C1 segment of cervical spinal cord (tissue), 14 donors: ENCODE measurements at places on chromosomes 12 and 14.
A peak's percentile ranks its signal among the peaks of the same experiment; 100 is the strongest.

GRCh38 chr14:60974090-60974651, 6.7 kb downstream of the TRMT5 start:
- no peak for DNase-seq

- DNase-seq, result no peak
Observed at GRCh38 chr14:100143523-100143922, 15.9 kb downstream of the DEGS2 start.

- DNase-seq, result no peak
Observed at GRCh38 chr12:1502831-1503230, 91.5 kb downstream of the FBXL14 start.

- DNase-seq, result no peak
Observed at GRCh38 chr14:50388256-50388931, 8.3 kb downstream of the CDKL1 start.

DNA sequence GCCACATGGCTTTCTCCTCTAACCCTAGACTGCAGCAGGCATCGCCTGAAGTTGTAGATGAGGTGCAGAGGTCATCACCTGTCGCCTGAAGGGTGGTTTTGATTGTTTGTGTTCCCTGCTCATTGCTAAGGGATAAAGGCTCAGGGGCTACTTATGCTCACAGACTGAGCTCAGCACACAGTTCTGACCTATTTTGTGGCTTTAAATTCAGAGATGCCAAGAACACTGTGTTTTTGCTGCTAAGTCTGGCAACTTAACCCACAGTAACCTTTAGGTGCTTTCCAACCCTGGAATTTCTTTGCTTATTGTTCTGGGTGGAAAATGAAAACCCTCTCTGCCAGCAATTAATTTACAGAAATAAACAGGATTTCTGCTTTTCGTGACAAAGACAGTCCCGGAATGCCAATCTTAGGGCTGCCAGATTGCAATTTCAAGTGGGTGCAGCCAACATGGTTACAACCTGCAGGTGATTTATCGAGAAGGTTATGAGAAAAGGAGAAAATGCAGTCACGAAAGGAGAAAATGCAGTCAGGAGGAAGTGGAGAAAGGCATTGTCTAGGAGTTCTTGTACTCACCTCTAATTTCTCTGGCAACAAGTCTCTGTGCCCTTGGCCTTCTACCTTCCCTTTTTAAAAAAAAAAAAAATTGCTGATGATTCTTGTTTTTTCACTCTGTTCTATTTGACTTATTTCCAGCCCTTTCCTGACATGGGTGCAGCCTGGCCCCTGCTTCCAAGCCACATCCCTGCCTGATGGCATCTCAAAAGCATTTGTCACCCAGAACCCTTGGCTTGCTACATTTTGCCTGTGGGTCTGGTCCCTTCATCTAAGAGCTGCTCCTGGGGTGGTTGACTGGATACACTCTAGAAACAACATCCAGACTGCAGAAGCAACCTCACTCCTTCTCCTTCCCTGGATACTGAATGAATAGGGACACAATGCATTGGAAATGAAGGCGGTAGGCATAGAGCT, 23.3 kb downstream of the NPC2 start:
- no peak for DNase-seq

DNA sequence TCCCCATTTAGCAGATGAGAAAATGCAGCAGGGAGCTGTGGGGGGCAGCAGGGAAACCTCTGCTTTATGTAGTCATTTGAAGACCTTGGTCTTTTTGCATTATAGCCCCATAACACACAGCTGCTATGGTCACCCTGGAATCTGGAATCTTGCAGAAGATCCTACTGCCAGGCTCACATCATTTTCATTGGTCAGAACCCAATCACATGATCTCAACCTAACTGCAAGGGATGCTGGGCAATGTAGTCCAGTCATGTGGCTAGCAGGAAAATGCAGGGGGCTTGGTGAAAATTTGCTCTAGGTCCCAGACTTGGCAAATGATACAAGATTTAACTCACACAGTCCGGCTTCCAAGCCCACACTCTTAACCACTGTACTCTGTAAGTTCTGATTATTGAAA, 1028.7 kb downstream of the AACS start:
- DNase-seq, result no peak

DNA sequence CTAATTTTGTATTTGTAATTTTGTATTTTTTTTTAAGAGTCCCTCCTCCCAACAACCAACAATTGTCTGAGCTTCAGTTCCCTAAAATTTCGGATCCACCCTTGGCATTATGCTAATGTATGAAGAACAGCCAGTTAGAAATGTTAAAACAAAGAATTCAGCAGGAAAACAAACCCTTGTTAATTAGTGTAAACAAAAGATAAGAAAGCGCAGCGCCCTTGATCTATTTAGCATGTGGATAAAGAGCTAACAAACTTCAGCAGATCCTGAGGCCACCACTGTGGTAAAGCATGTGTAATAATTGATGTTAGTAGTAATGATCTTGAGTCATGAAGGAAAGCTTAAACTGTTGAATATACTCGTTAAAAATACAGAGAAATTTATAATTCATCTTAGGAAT, 199.8 kb downstream of the TMX1 start:
- no peak for DNase-seq

DNA sequence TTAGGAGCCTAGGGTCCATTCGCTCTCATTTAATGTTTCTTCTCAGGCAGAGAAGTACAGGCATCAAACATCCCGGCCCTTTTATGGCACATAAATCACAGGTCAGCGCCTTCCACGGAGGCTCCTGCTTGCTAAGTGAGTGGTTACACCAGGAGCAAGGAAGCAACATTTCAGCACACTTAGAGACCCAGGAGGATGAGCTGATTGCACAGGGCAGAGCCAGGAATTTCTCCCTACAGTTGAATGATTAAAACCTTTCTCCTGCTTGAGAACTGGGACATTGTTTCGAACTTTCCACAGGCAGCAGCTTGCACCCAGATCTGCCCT, 233.4 kb downstream of the SPTSSA start:
- no peak for DNase-seq

- no peak for DNase-seq
Observed at GRCh38 chr12:72191761-72192160, 80.4 kb upstream of the TRHDE start.

GRCh38 chr12:32558903-32559302, 120.2 kb upstream of the DNM1L start:
- no peak for DNase-seq

GRCh38 chr12:54338698-54339296, 13.9 kb downstream of the COPZ1 start:
- DNase-seq, result no peak

DNA sequence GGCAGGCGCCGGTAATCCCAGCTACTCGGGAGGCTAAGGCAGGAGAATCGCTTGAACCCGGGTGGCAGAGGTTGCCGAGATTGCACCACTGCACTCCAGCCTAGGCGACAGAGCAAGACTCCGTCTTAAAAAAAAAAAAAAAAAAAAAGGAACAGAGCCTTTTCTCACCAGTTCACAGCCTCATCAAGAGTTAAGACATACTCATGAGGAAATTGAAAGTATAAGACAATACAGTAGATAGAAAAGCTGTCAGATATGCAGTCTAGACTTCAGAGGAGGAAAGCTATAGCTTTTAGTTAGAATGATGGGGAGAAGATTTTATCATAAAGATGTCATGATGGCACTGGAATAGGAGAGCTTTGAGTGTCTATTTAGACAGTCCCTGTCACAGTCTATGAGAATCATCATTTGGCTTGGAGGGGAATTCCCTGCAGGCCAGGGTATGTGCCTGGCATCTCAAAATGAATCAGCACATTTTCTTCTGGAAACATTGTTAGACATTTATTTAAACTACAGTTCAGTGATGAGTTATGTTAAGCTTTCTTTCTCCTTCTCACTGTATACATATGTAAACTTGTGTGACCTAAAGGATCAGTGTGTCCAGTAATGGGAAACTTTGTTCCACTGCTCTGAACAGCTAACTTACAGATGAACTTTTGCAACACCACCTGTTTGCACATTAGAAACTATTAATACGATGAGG, 2.9 kb upstream of the RAB35 start:
- no peak for DNase-seq

- DNase-seq, result peak; percentile 48
Observed at GRCh38 chr12:53159195-53159839, 21.2 kb upstream of the ZNF740 start.

DNA sequence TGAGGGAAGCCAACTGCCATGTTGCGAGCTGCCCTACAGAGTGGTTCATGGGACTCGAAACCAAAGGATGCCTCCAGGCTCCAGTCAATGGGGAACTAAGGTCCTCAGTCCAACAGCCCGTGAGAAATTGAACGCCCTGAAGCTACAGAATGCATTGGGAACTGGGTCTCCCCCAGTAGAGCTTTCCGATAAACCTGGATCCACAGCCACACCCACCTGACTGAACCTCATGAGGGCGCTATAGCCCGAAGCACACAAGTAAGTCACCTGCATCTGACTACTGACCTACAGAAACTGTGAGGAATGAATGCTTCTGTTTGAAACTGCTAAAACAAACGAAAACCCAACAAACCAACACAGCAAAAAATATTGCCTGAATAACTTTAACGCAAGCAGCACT, 1297.7 kb downstream of the AACS start:
- DNase-seq, result no peak

GRCh38 chr12:3364661-3365462, 126.1 kb upstream of the PRMT8 start:
- no peak for DNase-seq

DNA sequence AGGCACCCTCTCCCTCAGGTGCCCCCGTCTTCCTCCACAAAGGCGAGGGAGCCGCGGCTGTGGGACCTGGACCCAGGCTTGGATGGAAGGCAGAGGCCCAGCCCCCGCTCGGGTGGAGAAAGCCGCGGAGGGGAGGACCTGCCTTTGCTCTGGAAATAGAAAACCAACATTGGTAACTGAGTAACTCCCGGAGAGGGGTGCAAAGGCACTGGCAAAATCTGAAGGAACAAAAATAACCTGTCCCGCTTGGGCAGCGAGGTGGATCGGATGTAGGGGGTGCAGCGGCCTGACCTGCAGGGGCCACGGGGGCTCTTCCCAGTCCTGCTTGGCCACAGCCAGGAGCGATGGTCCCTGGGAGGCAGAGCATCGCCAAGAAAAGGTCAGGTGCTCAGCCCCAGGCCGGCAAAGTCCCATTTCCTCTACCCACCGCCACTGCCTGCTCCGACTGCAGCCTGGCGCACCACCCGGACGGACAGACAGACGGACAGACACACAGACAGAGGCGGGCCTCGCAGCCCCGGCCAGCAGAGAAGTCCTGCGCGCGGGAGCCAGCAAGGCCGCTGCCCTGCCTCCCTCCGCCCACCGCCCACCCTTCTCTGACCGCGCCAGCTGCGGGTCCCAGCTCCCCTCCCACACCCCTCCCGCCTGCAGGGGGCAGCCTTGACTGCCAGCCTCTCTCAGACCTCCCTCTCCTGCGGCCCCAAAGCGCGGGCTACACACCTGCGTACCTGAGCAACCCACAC, 21.4 kb upstream of the TMEM106C start:
- DNase-seq, result no peak

GRCh38 chr12:93902736-93903562, 225.8 kb downstream of the CRADD start:
- DNase-seq, result no peak

DNA sequence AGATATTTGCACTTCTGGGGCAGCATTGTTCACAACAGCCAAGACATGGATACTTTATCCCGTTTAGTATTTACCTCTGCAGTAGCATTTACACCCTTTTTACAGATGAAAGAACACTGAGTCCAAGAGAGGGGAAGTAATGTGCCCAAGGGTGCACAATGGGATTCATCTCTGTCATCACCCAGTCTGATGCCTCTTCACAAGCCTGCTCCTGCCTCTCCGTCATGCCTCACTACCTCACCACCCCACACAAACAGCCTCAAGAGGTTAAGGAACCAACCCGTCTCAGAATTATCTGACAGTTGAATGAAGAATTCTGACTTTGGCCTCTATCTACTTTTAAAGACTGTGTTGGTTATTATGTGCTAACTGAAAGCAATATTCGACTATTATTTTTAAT, 368.4 kb downstream of the ATP23 start:
- DNase-seq, result no peak

GRCh38 chr14:98181241-98181640, 1090.8 kb downstream of the BCL11B start:
- DNase-seq, result no peak

GRCh38 chr12:105724641-105725040, 394.1 kb downstream of the C12orf75 start:
- peak; percentile 68 for DNase-seq

- DNase-seq, result peak; percentile 78
Observed at GRCh38 chr14:53306911-53307310, 153.8 kb upstream of the DDHD1 start.

GRCh38 chr12:62192903-62193250, 67.3 kb upstream of the USP15 start:
- DNase-seq, result no peak

DNA sequence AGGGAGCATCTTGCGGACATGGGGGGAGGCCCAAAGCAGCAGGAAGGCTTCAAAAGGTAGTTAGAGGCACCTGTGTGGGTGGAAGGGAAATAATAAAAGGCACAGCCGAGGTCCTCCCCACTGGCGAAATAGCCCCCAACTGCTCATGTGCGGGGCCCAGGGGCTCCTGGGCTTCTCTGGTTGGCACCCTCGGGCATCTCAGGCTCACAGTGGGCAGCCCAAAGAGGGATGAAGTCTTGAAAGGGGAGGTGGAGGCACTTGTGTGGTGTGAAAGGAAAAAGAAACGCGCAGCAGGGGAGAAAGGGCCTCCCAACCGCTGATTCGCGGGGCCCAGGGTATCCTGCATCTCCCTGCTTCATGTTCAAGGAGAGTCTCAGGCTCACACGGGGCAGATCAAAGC, 579.4 kb downstream of the ALG10 start:
- DNase-seq, result no peak

GRCh38 chr14:91095178-91095577, 18.7 kb upstream of the DGLUCY start:
- DNase-seq, result no peak

GRCh38 chr12:49057888-49058287, 2.7 kb downstream of the KMT2D start:
- no peak for DNase-seq

DNA sequence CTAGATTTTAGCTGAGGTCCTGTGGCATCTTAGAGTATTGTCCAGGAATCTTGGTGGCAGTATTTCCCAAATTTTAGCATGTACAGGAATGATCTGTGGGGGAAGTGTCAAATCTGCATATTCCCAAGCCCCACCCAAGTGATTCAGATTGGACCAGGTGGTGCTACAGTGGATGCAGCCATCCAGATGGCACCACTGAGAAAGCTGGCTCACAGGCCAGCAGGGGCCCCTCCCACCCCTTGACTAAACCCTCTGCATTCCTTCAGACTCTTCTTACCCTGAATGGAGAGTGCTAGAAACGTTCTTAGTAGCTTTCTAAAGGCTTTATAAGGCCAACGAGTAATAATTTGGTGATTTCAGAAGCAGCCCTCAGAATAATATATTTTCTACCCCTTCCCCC, 255.2 kb downstream of the NRXN3 start:
- DNase-seq, result no peak

- no peak for DNase-seq
Observed at GRCh38 chr12:123938679-123939480, 33.8 kb downstream of the CCDC92 start.

DNA sequence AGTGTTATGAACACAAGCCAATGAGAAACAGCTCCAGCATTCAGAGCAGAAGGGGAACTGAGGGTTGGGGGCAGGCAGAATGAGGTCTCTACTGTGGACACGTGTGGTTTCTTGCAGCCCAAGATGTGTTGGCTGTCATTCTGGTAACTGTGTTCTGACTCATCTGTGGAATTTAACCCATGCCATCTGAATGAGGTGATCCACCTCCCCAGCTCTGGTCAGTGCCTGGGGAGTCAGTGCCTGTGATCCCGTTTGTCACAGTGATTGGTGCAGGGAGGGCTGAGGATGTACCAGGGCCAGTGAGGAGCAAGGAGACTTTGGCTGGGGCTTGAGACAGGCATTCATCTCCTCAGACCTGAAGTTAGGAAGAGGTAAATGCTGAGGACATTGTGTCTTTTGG, 216.8 kb downstream of the MSRB3 start:
- DNase-seq, result no peak

GRCh38 chr12:5758347-5758746, 186.7 kb downstream of the ANO2 start:
- DNase-seq, result no peak
